ENCODE measurements at places on chromosomes 5 and 9.

- DNase-seq = no peak
These were observed 21.6 kb downstream of the FBXL7 start for GRCh38 chr5:15521381-15522186.

- no peak for DNase-seq
These were observed 170.8 kb downstream of the EDIL3 start for GRCh38 chr5:84213861-84214260.

DNA sequence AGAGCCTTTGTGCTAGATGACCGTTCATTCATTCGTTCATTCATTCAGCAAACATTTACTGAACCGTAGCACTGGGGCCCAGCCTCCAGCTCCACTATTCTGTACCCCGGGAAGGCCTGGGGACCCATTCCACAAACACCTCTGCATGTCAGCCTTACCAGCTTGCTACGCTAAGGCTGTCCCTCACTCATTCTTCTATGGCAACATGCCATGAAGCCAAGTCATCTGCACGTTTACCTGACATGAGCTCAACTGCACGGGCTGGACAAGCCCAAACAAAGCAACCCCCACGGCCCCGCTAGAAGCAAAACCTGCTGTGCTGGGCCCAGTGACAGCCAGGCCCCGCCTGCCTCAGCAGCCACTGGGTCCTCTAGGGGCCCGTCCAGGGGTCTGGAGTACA lies 6.0 kb downstream of the CEL start:
- no peak for DNase-seq

DNA sequence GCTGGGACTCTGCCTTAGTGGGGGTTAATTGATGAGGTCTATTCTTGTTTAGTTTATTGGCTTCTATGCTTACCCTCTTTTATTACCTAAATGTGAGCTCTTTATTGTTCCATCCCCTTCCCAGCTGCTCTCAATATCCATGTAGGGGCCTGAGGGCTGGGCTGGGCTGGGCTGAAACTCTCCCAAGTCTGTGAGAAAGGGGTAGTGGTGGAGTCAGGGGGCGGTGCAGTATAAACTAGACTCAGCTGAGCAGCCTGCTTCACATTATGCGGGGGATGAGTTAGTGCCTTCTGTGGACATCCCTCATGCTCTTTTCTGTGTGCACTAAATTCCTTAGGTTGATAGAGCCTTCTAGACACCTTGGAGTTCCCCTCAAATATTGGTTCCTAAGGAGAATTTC lies 451.8 kb upstream of the PTGER4 start:
- DNase-seq = no peak

- no peak for DNase-seq
These were observed 220.6 kb upstream of the MAP3K1 start for GRCh38 chr5:56594792-56595191.

- DNase-seq = no peak
These were observed 280.7 kb downstream of the SPOCK1 start for GRCh38 chr5:137218471-137218870.

GRCh38 chr5:124746916-124747790 lies 714 bp upstream of the ZNF608 start:
- no peak for DNase-seq

DNA sequence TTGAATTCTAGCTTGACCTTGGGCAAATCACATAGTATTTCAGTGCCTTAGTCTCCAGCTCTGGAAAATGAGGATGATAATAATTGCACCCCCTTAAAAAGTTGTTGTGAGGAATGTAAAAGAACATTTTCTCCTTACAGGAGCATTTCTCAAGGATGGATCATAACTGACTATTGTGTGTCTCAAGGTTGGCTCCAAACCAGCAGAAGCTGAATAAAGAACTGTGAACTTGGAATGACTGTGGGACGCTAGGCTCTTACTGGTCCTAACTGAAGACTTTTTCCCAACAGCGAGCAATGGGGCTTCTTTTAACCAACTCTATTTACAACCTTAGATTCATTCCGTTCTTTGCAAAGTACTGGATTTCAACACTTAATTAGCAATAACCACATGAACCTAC lies 26.2 kb upstream of the GLRX start:
- no peak for DNase-seq

Data from stimulated activated CD8-positive, alpha-beta memory T cell treated with anti-CD3 and anti-CD28 coated beads, Interleukin-4, amount 100 ng/mL, for 24 hours (primary cell).